ENCODE measurements at places on chromosomes 11 and 22.
A peak's percentile ranks its signal among the peaks of the same experiment; 100 is the strongest.

GRCh38 chr22:39003165-39003638 lies 10.9 kb upstream of the APOBEC3C start:
- DNase-seq = peak; percentile 81

GRCh38 chr11:62673196-62673525 lies 1.1 kb upstream of the LBHD1 start:
- no peak for DNase-seq

DNA sequence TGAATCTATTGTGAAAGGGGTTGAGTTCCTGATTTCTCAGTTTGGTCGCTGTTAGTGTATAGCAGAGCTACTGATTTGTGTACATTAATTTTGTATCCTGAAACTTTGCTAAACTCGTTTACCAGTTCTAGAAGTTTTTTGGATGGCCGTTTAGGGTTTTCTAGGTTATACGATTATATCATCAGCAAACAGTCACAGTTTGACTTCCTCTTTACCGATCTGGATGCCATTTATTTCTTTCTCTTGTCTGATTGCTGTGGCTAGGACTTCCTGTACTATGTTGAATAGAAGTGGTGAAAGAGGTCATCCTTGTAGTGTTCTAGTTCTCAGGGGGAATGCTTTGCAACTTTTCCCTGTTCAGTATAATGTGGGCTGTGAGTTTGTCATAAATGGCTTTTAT lies 24.6 kb upstream of the OOSP4B start:
- no peak for DNase-seq

DNA sequence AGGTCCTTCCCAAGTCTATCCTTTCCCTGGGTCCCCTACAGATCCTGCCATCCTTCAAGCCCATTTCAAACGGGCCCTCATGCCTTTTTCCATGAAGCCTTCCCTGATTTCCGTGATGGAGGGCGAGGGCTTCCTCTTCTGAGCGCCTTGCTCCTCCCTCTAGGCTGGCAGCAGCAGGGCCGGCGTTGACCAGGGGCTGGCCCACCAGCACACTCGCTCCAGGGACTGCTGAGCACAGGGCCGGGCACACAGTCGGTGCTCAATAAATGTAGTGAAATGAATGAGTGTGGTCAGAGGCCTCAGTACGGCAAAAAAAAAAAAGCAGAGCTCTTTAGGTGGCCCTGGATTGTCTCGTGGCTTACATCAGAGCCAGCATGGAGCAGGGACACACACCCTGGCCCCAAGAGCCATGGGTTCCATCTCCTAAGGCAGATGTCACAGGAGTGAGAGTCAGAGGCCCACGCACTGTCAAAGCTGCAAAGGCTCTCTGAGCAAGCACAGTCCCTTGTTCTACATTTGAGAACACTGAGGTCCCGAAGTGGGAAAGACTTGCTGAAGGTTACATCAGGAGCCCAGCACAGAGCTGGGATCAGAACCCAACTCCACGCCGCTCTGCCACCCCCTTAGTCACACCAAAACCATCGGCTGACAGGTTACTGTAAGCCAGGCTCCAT lies 3.1 kb downstream of the IL2RB start:
- DNase-seq = no peak

- no peak for DNase-seq
Measured at GRCh38 chr11:133978794-133979193, 22.0 kb upstream of the IGSF9B start.

GRCh38 chr11:34890812-34891211 lies 25.4 kb downstream of the APIP start:
- DNase-seq = no peak
